ENCODE measurements at places on chromosomes 16 and 17.

- DNase-seq, result no peak
These were observed 63.5 kb downstream of the PRKCA start for GRCh38 chr17:66365903-66366302.

GRCh38 chr16:695355-696089 lies 5.3 kb upstream of the WDR24 start:
- DNase-seq, result no peak

- no peak for DNase-seq
These were observed 185.1 kb downstream of the KIF2B start for GRCh38 chr17:54007855-54008254.

DNA sequence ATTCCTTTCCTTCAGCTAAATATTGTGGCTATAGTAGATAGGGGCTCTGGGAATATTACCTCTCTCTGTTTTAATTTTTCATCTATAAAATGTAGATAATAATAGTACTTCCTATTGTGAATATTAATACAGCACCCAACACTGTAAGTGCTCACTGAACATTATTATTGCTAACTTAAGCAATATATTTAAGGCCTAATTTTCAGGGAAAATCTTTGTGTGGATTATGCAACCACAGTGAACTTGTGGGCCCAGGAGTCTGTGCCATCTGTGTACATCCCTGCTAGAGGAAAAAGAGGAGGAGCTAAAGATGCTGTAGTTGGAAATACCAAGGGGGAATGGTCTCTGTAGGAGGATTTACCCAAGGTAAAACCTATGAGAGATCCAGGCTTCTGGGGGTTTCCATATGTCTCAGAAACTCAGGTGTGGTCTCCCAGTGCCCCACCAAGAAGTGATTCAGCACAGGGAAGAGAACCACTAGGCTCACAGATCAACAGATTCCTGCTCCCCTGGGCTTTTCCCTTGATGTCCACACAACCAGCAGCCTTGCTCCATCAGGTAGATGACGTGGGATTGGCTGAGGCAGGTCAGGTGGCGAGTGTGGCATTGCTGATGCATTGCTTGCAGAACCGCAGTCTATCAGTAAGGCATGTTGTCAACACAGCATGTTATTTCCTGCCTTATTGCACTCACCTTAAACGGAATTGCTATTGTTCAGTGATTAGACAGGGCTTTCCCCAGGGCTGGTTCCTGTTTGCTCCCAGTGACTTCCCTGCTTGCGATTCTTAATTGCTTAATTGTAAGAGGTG lies 1.6 kb upstream of the N4BP1 start:
- no peak for DNase-seq

GRCh38 chr16:3020247-3020603 lies at the start of gene TNFRSF12A:
Gene TNFRSF12A (plus strand): TSS chr16:3020368. CDS start chr16:3020398, 30 bp downstream.
- no peak for DNase-seq

Measured in stimulated activated CD8-positive, alpha-beta memory T cell treated with anti-CD3 and anti-CD28 coated beads, Interleukin-4, amount 100 ng/mL, for 1 hour (primary cell).